ENCODE measurements at places on chromosomes 3 and 15.

GRCh38 chr3:143321058-143321769, 201.6 kb downstream of the CHST2 start:
- H3K4me1 ChIP-seq, result no peaks in the 10 kb centered on the region
- no peak overlapping the region for H3K4me3 ChIP-seq
- no peak for DNase-seq
- H3K27ac ChIP-seq, result no peak overlapping the region
- H3K27me3 ChIP-seq, result no peaks in the 10 kb centered on the region
- no peaks in the 10 kb centered on the region for H3K36me3 ChIP-seq

GRCh38 chr3:25007974-25008658, 419.9 kb upstream of the RARB start:
- no peak for DNase-seq
- no peaks in the 10 kb centered on the region for H3K27me3 ChIP-seq
- H3K4me3 ChIP-seq, result no peak overlapping the region
- H3K4me1 ChIP-seq, result no peaks in the 10 kb centered on the region

GRCh38 chr15:66153549-66154415, 99.8 kb downstream of the MEGF11 start:
- no peak overlapping the region for H3K27ac ChIP-seq
- H3K4me3 ChIP-seq, result no peak overlapping the region
- DNase-seq, result no peak
- no peaks in the 10 kb centered on the region for H3K4me1 ChIP-seq
- no peaks in the 10 kb centered on the region for H3K36me3 ChIP-seq

DNA sequence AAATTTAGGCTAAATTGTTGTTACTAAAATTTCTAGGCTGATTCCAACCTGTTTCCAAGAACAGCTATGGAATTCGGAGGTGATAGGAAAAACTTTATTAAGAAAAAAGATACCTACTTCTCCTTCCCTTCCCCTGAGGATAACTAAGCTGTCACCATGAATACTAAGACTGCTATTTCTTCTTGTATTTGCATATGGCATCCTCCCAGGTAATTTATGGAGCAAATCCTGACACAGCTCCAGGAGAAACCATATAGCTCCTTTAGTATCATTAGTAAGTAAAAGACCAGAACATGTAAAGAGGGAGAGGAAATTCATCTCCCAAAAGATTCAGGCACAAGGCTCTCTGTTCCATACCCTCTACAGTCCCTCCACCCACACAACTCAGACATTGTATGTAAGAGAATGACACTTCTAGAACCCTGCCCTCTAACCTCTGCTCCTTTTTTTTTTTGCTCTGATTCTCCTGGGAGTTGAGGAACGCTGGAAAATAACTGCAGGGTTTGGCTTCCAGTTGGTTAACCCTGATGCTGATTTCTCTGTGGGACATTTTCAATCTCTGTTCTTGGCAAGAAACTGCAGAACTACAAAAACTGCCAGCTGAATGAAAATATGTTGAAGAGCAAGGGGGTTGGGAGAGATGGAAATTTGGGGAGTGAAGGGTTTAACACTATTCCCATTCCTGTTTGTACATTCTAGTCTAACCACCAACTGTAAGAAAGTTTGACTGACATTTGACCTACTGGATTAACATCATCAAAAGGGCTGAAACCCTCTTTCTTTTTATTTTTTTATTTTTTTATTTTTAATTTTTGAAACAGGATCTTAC, 14.2 kb upstream of the MAGI1 start:
- no peaks in the 10 kb centered on the region for H3K27me3 ChIP-seq
- peak overlapping the region; percentile 61 for H3K27ac ChIP-seq
- H3K36me3 ChIP-seq, result no peaks in the 10 kb centered on the region

DNA sequence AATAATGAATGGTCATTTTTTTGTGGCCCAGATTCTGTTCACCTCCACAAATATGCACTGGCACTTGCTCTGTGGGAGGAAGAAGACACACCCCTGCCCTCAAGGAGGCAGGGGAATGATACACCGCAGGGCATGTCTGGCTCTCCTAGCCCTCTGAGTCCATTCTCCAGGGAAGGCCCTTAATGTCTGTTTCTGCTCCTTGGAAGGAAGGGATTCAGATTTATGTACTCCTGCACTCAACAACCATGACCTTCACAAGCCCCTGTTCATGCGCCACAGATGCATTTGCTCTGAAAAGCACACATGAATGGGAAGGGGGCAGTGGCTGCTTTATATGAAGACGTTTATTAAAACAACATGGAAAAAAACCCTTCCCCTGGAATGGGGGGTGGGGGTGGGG, 333.8 kb downstream of the EPHB1 start:
- no peaks in the 10 kb centered on the region for H3K27me3 ChIP-seq
- no peak overlapping the region for H3K27ac ChIP-seq
- no peaks in the 10 kb centered on the region for H3K4me1 ChIP-seq
- no peak for DNase-seq

- H3K27ac ChIP-seq, result no peak overlapping the region
- H3K4me1 ChIP-seq, result no peaks in the 10 kb centered on the region
- H3K27me3 ChIP-seq, result no peaks in the 10 kb centered on the region
- peaks cover 97% of the 10 kb centered on the region for H3K36me3 ChIP-seq
These were observed 25.0 kb downstream of the CSPG4 start for GRCh38 chr15:75687486-75688277.

- H3K4me3 ChIP-seq, result no peak overlapping the region
- H3K4me1 ChIP-seq, result no peaks in the 10 kb centered on the region
- DNase-seq, result no peak
These were observed 1.1 kb downstream of the HCLS1 start for GRCh38 chr3:121659586-121659985.

- no peaks in the 10 kb centered on the region for H3K36me3 ChIP-seq
- no peaks in the 10 kb centered on the region for H3K4me1 ChIP-seq
- no peak overlapping the region for H3K4me3 ChIP-seq
- no peak overlapping the region for H3K27ac ChIP-seq
- DNase-seq, result no peak
- H3K27me3 ChIP-seq, result no peaks in the 10 kb centered on the region
These were observed 498.7 kb downstream of the EPHA3 start for GRCh38 chr3:89606151-89606550.

- no peak overlapping the region for H3K4me3 ChIP-seq
- no peaks in the 10 kb centered on the region for H3K27me3 ChIP-seq
- H3K36me3 ChIP-seq, result no peaks in the 10 kb centered on the region
- peaks cover 7% of the 10 kb centered on the region for H3K4me1 ChIP-seq
- H3K27ac ChIP-seq, result peak overlapping the region; percentile 49
- no peak for DNase-seq
These were observed 116.1 kb downstream of the KLF13 start for GRCh38 chr15:31442699-31443111.

GRCh38 chr15:54675241-54675640, 521.5 kb downstream of the RSL24D1 start:
- no peak for DNase-seq
- H3K36me3 ChIP-seq, result no peaks in the 10 kb centered on the region
- no peaks in the 10 kb centered on the region for H3K27me3 ChIP-seq
- no peaks in the 10 kb centered on the region for H3K4me1 ChIP-seq

- no peaks in the 10 kb centered on the region for H3K27me3 ChIP-seq
- H3K27ac ChIP-seq, result no peak overlapping the region
- DNase-seq, result no peak
- no peaks in the 10 kb centered on the region for H3K4me1 ChIP-seq
- H3K36me3 ChIP-seq, result no peaks in the 10 kb centered on the region
- no peak overlapping the region for H3K4me3 ChIP-seq
These were observed 355.5 kb downstream of the TIGIT start for GRCh38 chr3:114649331-114649730.

DNA sequence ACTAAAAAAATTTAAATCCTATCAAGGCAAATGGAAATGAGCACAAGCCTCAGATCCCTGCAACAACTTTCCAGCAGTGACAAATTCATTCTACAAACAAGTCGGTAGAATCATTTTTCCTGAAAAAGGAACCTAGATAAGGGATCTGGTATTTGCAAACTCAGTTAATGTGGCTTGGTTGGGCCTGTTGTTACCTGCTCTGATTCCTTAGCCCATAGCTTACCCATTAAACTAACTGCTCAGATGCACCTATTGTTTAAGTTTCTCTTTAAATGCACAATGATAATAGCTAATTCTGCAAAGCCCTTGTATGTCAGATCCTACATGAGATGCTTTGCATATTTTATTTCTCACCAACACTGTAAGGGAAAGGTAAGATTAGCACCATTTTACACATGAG, 377.4 kb upstream of the RGMA start:
- H3K4me3 ChIP-seq, result no peak overlapping the region
- DNase-seq, result no peak

- DNase-seq, result no peak
- no peaks in the 10 kb centered on the region for H3K36me3 ChIP-seq
- no peak overlapping the region for H3K27ac ChIP-seq
- no peak overlapping the region for H3K4me3 ChIP-seq
- H3K4me1 ChIP-seq, result no peaks in the 10 kb centered on the region
- no peaks in the 10 kb centered on the region for H3K27me3 ChIP-seq
These were observed 92.1 kb downstream of the TRIM42 start for GRCh38 chr3:140769951-140770350.

GRCh38 chr3:17133632-17134545, 249.1 kb downstream of the PLCL2 start:
- H3K27ac ChIP-seq, result no peak overlapping the region
- H3K36me3 ChIP-seq, result no peaks in the 10 kb centered on the region
- no peaks in the 10 kb centered on the region for H3K27me3 ChIP-seq
- DNase-seq, result peak; percentile 61
- H3K4me3 ChIP-seq, result no peak overlapping the region

GRCh38 chr15:99845009-99845408, 111.8 kb upstream of the LYSMD4 start:
- no peak overlapping the region for H3K4me3 ChIP-seq
- no peak overlapping the region for H3K27ac ChIP-seq
- no peaks in the 10 kb centered on the region for H3K27me3 ChIP-seq
- H3K36me3 ChIP-seq, result no peaks in the 10 kb centered on the region
- DNase-seq, result no peak
- H3K4me1 ChIP-seq, result no peaks in the 10 kb centered on the region

- H3K4me3 ChIP-seq, result no peak overlapping the region
- peak; percentile 70 for DNase-seq
- no peaks in the 10 kb centered on the region for H3K4me1 ChIP-seq
- peak overlapping the region; percentile 57 for H3K27ac ChIP-seq
- no peaks in the 10 kb centered on the region for H3K36me3 ChIP-seq
- no peaks in the 10 kb centered on the region for H3K27me3 ChIP-seq
These were observed 117.0 kb upstream of the TSPAN3 start for GRCh38 chr15:77187751-77188464.

DNA sequence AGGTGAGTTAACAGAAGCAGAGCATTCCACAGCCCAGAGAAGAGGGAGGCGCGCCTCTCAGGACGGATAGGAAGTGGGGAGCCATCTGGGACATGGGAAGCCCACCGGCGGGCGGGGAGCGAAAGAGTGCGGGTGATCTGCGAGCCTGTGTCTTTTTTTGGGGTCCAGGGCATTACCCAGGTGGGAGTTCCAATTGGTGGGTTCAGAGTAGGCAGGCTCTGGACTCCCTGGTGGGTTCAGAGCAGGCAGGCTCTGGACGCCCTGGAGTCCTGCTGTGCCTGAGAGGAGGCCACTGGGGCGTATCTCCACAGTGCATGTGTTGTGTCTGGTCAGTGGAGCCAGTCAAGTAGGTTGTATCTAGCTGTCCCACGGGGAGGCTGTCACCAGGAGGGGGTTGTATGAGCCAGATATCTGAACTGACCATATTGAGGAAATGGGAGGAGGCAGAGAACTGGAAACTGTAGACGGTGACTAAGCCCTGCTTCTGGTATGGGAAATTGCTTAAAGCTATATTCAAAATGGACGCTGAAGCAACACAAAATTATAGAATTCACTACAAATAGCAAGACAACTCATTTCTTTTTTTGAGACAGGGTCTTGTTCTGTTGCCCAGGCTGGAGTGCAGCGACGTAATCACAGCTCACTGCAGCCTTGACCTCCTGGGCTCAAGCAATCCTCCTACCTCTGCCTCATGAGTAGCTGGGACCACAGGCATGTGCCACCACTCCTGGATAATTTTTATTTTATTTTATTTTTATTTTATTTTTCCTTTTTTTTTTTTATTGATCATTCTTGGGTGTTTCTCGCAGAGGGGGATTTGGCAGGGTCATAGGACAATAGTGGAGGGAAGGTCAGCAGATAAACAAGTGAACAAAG, 34.5 kb upstream of the CHST2 start:
- H3K36me3 ChIP-seq, result no peaks in the 10 kb centered on the region
- H3K27ac ChIP-seq, result no peak overlapping the region
- DNase-seq, result no peak
- H3K4me3 ChIP-seq, result no peak overlapping the region
- no peaks in the 10 kb centered on the region for H3K27me3 ChIP-seq
- H3K4me1 ChIP-seq, result no peaks in the 10 kb centered on the region

DNA sequence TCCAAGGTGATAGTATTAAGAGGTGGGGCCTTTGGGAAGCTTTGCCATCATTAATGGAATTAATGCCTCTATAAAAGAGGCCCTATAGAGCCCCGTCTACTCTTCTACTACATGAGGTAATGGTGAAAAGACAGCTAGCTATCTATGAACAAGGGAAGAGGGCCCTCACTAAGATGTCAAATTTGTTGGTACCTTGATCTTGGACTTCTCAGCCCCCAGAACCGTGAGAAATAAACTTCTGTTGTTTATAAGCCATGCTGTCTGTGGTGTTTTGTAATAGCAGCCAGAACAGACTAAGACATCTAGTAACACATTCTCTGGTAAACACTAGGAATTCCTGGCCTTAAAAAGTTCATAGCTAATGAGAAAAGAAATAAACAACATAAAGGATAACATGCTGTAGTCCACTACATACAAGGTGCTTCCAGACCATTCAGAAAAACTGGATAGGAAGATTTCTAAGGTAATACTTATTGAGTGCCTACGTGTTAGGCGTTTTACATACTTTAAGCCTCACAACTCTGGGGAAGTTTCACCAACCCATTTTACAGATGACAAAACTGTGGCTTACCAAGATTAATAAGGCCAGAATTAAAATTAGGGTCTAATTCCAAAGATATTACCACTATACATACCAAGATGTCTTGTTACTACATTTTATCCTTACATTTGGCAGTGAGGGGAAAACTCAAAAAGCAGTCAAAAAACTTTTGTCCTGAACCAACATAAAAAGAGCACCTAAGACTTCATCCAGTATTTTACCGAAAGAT, 3.2 kb downstream of the UBE3A start:
- H3K4me3 ChIP-seq, result no peak overlapping the region
- H3K27ac ChIP-seq, result no peak overlapping the region
- H3K27me3 ChIP-seq, result no peaks in the 10 kb centered on the region
- peaks cover 37% of the 10 kb centered on the region for H3K4me1 ChIP-seq
- no peak for DNase-seq

DNA sequence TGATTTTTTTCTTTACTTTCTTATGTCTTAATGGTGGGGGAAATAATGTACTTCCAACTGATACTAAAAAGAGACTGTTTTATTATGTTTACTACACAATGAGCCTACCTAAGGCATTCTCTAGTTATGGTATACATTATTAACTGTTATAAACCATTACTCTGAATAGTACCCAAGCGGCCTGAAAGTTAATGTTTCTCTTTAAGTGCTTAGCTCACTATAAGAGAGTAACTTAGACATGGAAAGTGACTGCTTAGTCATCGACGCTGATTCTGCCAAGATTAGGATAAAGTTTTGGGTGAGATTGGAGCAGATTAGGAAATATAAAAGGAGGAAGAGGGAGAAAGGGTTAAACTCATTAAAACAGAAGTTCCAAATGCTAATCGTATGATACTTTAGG, 365.0 kb downstream of the NLGN1 start:
- no peaks in the 10 kb centered on the region for H3K36me3 ChIP-seq
- DNase-seq, result no peak
- H3K27me3 ChIP-seq, result no peaks in the 10 kb centered on the region
- H3K4me3 ChIP-seq, result no peak overlapping the region
- H3K4me1 ChIP-seq, result no peaks in the 10 kb centered on the region

Measured in ascending aorta (tissue), 2 donors.